ENCODE measurements at places on chromosomes 11 and 22. TPM values are rescaled to one million over a fixed set of nuclear protein-coding genes. Genes with fewer than 3 reads are reported as not detected.

- DNase-seq = no peak
Measured at GRCh38 chr11:112297248-112297866, 36.7 kb upstream of the PLET1 start.

Gene NRIP3
- polyA plus RNA-seq = 1.3 TPM

DNA sequence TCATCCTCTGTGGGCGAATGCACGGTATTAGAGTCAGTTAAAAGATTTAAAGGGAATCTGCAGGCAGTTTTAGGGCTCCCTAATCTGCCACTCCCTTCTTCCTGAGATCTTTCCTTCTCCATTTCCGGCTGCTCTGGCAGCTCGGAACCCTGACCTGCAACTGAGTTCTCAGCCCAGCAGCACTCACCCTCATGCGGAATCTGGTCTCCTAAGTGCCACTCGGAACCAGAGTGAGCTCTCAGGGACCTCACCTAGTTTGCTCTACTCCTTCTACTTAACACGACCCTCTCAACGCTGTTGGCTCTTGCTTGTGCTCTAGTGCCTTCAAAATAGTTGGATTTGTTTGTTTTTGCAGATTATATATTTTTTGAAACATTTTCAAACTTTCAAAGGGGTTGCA, 19.3 kb upstream of the IL10RA start:
- DNase-seq = no peak

GRCh38 chr11:117917591-117918151, 11.5 kb downstream of the TMPRSS13 start:
- no peak for DNase-seq

Gene PTGDR2
- polyA plus RNA-seq = 0.24 TPM

DNA sequence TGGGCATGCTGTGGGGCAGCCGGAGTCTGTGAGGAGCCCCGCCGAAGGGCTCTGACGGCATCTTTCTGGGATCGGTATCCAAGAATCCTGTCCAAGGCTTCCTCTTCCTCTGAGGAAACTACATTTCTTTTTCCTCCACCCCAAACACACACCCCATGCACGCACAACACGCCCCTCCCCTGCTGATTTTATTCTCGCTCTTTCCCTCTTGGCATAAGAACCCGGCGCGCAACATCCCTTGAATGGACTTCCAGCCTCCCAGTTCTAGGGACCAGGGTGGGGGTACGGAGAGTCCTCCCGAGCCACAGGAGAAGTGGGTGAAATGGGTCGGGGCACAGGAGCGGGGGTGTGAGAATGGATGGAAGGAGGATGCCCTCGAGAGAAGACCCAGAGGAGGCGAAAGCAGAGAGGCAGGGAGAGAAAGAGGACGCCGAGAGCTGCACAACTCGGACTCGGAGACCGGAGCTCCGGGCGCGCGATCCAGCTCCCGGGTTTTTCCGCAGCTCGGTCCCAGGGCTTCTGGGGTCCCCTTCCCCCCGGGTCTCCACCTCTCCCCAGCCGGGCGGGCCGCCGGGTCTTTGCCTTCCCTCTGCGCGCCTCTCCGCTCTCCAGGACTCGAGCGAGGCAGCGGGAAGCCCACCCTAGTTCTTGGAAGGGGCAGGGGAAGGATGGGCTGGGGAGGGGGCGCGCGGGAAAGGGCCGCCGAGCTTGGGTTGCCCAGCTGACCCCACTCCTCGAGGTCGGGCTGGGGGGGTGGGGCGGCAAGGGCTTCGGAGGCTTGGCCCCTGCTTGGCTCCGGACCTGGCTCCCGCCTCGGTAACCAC, 1.5 kb upstream of the LARGE1 start:
- no peak for DNase-seq

DNA sequence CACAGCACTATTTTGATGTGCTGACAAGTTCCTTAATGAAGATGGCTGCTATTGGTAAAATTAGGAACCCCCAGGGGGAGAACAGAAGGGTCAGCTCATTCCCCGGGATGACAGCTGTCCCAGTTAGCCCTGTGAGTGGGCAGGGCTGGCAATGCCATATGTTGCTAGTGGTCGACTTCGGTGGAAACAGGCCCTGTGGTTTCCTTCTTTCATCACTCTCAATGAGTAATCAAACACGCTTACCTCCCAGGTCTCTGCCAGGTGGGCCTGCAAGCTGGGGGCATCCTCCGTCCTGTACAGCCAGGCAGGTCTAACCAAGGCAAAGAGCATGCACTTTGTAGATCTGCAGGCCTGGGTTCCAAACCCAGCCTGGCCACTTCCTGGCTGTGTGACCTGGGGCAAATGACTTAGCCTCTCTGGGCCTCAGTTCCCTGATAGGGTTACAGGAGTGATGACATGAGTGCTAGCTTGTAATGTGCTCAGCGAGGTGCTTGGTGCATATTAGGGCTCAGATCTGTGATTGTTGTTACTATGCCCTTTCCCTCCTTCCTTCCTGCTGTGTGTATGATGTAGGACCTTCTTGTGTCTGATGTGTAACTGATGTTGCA, 85.2 kb downstream of the TSPAN18 start:
- DNase-seq = no peak

DNA sequence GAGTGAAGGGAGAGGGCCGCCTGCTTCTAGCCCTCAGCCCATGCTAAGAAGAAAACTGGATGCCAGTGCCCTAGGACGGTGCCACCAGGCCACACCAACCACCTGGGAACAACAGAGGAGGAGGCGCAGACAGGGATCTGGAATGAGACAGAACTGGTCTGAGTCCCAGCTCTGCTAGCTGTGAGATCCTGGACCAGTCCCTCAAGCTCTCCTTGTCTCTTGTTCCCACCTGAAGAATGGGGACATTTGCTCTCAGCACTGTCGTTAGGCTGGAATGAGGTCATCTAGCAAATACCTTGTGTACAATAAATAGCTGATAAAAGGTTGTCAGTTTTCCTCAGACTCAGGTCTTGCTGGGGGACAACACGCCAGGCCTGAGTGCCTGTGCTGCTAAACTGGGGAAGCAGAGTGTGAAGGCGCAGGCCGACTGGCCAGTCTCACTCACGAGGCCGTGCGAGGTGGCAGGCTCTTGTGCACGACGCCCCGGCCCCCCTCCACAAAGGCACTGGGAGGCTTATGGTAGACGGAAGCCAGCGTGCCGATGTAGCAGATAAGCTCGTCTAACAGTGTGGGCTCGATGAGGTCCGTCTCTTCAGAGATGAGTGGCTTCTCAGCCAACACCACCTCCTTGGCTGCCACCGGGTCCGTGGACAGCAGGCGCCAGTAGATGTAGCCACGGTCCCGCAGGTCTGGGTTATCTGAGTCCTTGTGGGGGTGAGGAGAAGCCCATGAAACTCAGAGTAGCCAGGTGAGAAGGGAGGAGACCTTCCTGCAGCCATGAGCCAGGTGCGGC, 25.8 kb upstream of the RASL10A start:
- no peak for DNase-seq

GRCh38 chr11:13629779-13630178, 38.7 kb upstream of the FAR1 start:
- no peak for DNase-seq

Gene MYOD1
- polyA plus RNA-seq = not detected

GRCh38 chr11:123760894-123761293, 6.6 kb upstream of the OR6X1 start:
- DNase-seq = no peak

GRCh38 chr22:32799496-32799895, 2.0 kb upstream of the TIMP3 start:
- DNase-seq = no peak

Gene CD248
- 61.4 TPM for polyA plus RNA-seq

DNA sequence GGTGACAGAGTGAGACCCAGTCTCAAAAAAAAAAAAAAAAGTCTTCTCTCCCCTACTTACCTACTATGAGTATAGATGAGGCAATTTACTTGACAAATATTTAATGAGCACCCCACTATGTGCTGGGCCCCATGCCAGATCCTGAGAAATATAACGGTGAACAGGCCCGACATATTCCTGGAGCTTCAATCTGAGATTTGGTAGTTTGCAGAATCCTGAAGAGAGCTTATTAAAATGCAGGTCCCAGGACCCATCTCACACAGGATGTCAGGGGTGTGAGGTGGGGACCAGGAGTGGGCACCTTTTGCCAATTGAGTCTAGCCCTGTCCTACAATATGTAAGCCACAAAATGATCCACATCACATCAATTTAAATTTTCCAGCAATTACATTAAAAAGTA, 44.0 kb downstream of the KCNJ4 start:
- DNase-seq = no peak

Gene OSBP
- 62.5 TPM for polyA plus RNA-seq

DNA sequence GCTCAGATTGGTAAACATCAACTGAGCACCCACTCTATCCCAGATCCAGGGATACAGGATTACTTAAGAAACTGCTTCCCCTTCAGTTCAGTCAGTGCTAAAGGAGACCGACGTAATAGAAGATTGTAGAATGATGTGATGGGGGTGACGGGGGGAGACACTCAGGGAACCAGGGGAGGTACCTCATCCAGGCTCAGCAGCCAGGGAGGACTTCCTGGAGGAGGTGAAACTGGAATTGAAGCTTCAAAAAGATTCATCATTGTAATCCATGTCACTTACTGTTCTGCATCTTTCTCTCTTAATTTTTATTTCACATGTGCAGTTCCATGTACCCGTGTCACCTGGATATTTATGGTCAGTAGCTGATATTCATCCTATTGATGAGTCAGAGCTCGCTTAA, 19.1 kb upstream of the TEF start:
- no peak for DNase-seq

Gene FIBIN
- polyA plus RNA-seq = 22.2 TPM

DNA sequence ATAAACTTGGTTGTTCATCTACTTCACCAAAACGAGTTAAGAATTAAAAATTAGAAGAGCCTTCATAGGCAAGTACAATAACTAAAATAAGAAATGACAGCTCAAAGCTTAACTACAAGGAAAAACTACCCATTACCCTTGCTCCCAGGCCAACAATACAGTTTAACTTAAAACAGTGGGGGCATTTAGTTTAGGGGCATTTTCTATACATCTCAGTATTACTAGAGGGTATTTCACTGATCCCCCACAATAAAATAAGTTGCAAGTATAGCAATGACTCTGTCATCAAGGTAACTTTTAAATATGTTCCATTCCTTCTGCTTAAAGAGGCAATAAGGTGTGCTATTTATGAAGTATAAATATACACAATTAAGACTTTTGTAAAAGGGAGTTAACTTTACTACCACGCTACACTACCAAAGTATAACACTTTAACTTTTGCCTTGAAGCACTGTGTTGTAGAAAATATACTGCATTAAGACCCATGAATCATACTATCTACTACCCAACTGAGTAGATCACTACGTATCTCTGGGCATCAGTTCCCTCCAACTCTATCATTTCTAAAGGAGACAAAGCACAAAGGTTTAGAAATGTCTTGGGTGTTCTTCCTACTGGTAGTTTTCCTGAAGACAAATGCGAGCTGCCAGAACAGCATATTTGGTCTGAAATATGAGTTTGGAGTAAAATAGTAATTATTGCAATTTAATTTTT, 29.8 kb downstream of the CHORDC1 start:
- DNase-seq = no peak

DNA sequence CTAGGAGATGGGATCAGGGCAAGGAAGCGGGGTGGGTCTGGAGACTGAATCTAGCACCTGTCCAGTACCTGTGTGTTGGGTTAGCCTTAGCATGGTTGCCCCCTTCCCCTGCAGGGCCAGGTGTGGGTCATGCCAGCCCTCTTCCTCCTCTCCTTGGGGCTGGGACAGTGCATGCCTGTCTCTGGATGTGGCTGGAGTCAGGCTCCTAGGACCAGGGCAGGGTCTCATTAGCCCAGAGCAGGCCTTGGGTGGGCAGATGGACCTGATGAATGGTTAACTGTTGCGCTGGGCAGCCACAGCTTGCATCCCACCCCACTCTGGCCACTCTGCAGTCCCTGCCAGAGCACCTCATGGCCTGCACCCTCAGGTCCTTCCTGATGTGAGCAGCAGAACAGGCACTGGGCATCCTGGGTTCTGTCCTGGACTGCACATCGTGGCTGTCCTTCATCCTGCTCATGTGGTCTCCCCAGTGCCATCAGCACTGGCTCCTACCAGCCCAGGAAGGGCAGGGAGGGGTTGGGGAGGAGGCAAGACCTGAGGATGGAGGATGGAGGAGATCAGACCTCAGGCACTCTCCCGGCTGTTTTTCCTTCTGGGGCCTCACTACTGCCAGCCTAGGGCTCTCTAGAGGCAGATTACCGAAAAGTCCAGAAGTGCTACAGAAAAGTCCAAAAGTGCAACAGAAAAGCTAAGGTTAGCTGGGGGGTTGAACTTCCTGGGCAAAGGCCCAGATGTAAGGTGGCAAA, 12.8 kb upstream of the CHRM1 start:
- DNase-seq = no peak

Gene RASL10A
- 0.26 TPM for polyA plus RNA-seq

DNA sequence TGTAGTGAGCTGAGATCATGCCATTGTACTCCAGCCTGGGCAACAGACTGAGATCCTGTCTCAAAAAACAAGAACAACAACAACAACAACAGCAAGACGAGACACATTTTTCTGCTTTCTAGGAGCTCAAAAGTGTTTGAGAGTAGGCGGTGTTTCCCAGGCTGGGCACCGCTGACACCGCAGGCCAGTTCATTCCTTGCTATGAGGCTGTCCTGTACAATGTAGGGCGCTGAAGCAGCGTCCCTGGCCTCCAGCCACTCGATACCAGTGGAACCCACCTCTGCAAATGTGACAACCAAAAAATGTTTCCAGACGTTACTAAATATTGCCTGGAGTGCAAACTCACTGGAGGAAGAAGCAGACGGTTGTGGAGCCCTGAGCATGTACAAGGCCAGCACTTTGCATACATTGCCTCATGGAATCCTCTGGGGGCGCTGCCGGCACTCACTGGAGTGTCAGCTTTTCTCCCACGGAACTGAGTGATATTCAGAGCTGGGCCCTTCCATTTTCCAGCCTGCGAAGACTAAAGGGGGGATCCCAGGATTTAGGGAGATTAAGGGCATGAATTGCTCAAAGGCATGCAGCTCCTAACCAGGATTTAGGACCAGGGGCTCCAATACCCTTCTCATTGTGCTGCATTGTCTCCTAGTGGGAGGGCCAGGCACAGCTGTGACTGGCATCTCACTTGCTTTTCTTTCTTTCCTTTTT, 5.8 kb upstream of the MIEF1 start:
- DNase-seq = no peak

Gene WT1
- 232 TPM for polyA plus RNA-seq

Gene SMTNL1
- polyA plus RNA-seq = 0.28 TPM

DNA sequence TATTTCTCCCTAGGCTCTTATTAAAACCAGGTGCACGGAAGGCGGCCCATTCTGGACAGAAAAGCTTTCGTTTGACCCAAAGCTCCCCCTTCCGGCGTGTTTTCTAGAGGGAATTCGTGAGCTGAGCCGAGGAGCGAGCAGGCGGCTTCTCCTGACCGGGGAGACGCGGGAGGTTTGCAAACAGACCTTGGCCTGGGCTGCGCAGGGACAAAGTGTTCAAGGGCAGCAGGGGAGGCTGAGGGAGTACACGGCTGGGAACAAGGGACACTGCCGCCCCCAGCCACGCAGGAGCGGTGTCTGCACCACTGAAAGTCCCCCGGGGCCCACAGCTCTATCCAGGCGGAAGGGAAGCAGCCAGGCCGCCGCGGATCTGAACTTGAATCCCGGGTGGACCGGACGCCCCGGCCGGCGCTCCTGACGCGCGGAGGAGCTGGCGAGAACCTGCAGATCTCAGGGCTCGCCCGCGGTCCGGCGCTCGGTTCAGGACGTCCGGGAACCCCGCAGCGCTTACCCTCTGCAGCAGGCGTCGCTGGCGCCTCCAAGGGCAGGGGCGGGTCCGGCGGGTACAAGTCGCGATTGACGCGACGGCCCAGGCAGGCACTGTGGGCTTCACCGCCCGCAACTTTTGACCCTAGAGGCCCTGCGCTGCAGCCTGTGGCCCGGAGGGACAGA, 101.9 kb downstream of the WT1 start:
- no peak for DNase-seq

GRCh38 chr11:16923987-16924386, 90.2 kb downstream of the PLEKHA7 start:
- DNase-seq = no peak

GRCh38 chr22:46484156-46484860, 53.1 kb downstream of the CELSR1 start:
- DNase-seq = no peak

Measured in right renal cortex interstitium (tissue), 3 donors.